ENCODE measurements at places on chromosomes 2 and 18.

- no peak for DNase-seq
Observed at GRCh38 chr2:58870704-58871103, 629.6 kb upstream of the FANCL start.

GRCh38 chr2:47738331-47738730, 44.6 kb upstream of the MSH6 start:
- no peak for DNase-seq

- no peak for DNase-seq
Observed at GRCh38 chr2:156333274-156333950, 891 bp upstream of the NR4A2 start.

DNA sequence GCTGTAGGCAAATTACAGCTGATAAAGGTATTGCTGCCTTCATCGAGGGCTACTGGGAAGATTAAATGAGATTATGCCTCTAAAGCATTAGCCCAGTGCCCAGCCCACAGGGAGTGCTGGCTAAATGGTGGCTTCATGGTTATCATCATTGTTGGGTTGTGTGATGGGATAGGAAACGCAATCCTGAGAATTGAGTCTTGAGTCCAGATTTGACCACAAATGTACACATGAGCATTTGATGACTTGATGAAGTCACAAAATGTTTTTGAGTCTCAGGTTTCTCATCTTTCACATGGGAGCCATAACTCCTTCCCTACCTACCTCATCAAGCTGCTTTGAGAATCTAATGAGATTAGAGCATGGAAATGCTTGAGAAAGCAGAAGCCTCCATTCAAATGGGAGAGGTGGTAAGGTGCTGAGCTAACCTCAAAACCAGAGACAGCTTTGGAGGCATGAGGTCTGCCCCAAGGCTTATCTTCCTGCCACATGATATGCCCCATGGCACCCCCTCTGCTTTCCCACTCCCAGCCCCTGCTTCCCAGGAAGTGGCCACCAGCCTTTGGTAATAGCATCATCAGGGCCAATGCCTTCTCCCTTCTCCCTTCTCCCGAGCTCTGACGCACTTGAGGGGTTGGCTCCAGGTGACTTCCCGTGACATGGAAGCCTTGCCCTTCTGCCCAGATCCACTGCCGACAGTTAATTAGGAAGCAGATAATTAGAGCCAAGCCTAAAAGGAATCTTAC, 149.4 kb upstream of the EPAS1 start:
- DNase-seq, result no peak

DNA sequence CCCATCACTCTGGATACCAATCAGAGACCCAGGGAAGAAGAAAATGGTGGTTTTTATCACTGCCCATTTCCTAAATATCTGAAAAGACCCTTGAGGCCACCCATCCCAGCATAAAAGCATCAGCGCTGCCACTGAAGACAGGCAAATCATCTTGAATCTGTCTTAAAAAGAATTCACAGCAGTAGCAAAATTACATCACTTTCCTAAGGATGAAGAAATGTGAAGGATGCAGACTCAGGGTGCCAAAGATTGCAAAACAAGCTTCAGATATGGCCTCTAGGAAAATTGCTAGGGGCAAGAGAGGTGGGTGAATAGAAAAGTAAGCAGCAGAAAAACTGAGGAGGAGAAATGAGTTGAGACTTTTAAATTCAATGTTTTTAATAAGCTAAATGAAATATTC, 70.0 kb downstream of the SLC25A12 start:
- DNase-seq, result no peak

DNA sequence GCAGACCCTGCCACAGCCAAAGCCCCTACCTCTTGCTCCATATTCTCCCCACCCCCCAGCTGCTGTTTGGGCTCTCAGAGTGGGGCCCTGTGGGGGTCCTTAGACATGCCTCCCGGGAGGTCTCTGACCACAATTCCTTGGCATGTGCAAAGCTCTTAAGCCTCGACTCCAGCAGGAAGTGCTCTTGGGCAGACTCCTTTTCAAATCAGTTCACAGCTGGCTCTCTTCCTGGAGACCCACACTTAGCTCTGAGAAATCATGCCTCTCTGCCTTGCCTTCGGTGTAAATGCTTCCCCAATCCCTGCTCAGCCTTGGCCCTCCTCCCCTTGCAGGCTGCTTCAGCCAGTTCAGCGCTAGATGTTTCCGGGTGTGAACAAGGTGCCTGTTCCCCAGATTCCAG, 46.9 kb downstream of the NGEF start:
- DNase-seq, result no peak

- no peak for DNase-seq
Observed at GRCh38 chr2:107132070-107132469, 246.1 kb upstream of the ST6GAL2 start.

GRCh38 chr2:190582019-190582418, 47.5 kb upstream of the NEMP2 start:
- DNase-seq, result no peak

DNA sequence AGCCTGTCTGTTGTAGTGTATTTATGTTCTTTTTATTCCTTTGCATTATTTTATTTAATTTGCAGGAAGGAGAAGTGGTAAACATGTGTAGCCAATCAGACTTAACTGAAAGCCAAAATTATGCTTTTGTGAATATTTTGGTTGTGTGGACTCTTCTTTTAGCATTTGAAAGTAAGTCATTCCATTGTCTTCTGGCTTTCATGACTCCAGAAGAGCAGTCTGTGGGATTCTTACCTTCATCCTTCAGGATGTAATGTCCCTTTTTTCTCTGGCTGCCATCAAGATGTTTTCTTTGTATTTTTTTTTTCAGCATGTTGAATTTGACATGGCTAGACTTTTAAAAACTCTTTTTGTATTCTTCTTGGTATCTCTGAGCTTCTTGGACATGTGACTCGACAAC, 895.2 kb upstream of the ZEB2 start:
- DNase-seq, result no peak

DNA sequence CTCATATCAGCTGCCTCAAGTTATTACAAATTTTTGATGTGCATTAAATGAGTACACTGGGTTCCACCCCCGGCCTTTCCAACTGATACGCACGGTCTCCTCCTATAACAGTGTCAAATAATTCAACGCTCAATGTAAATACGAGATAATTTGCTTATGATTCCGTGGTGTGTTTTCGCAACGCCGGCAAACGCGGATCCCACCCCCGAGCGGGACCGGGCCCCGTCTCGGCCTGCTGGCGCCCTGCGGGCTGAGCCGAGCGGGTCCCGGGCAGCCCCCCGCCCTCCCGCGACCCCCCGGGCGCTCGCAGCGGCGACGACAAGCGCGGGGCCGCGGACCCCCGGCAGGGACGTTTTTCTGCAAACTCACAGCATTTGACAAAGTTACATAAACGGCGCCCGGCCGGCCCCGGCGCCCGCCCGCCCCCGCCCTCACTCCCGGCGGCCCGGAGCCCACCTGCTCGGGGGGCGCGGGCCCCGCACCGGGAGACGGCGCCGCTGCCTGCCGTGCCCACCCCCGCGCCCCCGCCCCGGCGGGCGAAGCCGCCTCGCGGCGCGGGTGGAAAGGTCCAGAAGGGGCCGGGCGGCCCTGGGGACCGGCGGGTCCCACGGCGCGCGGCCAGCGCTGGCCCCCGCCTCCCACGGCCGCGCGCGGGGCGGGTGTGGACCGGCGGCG, 762 bp downstream of the HDAC4 start:
- DNase-seq, result no peak

GRCh38 chr2:118202707-118203303, 114.5 kb downstream of the INSIG2 start:
- DNase-seq, result peak; percentile 32

GRCh38 chr2:85119900-85120299, 13.3 kb upstream of the TCF7L1 start:
- DNase-seq, result no peak

GRCh38 chr2:45664635-45665261, 13.3 kb downstream of the PRKCE start:
- DNase-seq, result no peak

Measured in activated T-helper 1 cell treated with anti-CD3 and anti-CD28 coated beads, Interleukin-2, amount 50 U/mL, for 16 hours (primary cell).